ENCODE measurements at places on chromosomes 2 and 18.

GRCh38 chr2:230980468-230980867 is 15.5 kb upstream of the SPATA3 start:
- DNase-seq = no peak

- DNase-seq = no peak
These were observed 60.4 kb downstream of the BIN1 start for GRCh38 chr2:127046579-127046978.

- no peak for DNase-seq
These were observed 52.8 kb downstream of the IKZF2 start for GRCh38 chr2:213098612-213099011.

DNA sequence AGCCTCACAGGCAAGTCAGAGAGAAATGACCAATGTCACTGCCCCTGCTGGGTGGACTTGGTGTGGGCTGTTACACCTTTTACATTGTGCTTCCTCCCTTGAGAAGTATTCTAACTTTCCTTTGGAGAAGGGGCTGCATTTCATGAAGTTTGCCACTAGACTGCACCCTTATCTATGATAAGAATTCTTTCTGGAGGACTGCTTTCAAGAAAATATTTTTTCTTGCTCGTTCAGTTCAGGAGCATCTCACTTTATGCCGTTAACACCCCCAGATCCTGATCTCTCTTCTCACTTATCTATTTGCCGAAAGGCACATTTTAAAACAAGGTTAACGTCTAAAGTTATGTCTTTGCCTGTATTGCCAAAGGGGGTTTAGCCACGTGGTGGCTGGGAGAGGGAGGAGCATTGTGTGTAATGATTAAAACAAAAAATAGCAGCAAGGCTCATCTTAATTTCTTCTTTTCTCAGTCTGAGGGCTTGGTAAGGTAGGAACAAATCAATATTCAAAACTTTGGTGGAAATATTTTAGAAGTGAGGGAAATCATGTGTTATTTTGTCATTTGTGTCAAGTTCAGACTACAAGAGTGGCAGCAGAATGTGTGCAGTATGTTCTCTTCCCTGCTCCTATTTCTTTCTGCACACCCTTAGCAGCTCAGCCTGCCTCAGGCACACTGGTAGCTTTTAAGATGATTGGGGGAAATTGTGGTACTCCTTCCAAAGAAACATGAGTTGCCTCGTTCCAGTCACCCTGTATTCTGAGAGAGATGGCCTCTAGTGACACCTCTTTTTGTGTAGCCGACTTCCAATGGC is 1.6 kb upstream of the IGFBP5 start:
- peak; percentile 69 for DNase-seq

DNA sequence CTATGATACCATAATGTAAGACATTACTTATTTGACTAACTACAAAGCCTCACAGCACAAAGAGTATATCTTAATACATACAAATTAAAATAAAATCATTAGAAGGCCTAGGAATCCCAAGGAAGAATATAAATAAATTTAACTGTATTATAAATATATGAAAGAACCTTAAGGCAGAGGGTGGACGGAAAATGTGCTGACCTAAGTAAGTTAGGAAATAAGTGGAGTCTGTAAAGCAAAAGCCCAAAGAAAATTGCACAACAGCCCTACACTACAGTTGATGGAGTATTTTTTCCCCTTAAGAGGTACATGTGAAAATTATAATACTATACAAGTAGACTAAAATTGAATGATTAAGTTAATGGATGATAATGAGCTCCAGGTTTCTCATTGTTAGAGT is 710.1 kb downstream of the NR4A2 start:
- no peak for DNase-seq

DNA sequence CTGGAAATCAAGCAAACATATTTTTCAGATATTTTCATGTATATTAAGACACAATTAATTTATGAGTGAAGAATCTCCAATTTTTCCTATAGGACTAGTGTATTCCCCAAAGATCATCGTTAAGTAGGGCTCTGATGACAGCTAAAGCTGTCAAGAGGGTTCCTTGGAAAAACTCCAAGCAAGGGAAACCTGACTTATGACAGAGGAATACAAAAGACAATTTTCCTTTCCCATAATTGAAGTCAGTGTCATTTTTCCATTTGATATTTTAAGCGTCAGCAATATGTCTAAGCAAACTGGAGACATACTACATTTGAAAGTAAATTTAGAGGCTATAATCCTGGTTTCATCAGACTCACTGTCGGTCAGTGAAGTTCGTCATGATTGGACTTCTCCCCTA is 36.1 kb downstream of the RIT2 start:
- DNase-seq = no peak

DNA sequence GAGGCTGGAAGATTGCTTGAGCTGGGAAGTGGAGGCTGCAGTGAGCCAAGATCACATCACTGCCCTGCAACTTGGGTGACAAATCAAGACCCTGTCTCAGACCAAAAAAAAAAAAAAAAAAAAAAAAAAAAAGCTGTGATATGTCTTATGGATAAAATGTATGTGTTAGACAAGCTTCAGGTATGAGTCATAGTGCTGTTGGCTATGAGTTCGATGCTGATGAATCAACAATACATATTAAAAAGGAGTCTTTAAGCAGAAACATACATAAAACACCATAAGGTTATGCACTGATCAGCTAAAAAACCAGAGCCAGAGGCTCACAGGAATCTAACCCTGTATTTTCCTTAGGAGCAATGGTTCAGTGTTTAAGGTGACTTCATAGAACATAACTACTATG is 332.3 kb downstream of the NCKAP5 start:
- DNase-seq = no peak

GRCh38 chr2:152611458-152612231 is 105.6 kb downstream of the PRPF40A start:
- peak; percentile 83 for DNase-seq

DNA sequence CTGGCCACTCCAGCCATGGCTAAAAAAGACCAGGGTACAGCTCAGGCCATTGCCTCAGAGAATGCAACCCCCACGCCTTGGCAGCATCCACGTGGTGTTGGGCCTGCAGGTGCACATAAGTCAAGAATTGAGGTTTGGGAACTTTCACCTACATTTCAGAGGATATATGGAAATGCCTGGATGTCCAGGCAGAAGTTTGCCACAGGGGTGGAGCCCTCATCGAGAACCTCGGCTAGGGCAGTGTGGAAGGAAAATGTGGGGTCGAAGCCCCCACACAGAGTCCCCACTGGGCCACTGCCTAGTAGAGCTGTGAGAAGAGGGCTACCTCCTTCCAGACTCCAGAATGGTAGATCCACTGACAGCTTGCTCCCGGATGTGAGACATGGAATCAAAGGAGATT is 477.3 kb downstream of the LPIN1 start:
- DNase-seq = no peak

DNA sequence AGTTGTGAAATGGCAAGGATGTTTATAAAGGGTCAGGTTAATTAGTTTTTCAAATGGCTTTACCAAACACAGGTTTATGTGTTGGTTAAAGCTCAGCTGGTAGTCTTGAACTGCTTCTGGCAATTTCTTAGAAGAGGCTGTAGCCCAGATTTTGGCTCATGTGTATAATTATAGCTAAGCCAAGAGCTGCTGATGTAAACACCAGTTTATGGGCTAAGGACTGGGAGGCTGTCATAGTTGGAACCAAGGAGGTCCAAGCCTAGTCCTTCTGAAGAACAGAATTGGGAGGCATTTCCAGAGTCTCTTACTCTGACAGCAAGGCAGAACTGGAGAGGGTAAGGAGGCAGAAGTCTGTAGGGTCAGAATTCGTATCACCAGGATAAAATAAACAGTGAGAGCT is 25.4 kb downstream of the UBE2E3 start:
- no peak for DNase-seq

DNA sequence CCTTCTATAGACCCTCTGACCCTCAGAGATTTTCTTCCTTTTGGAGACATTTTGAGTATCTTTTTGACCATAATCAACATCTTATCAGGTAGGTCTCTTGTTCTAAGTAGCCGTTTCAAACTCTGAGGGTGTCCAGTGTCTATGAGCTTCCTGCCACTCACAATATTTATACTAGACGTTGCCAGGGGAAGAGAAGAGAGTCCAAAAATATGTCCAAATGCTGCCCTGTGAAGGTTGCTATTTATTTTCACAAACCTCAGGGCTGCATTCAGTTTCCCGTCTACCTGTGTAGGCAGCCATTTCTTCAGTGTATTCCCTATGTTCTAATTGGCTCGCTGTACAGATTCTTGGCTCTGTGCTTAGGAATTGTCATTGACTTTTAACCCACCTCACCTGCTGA is 986 bp upstream of the DSG1 start:
- DNase-seq = no peak

- no peak for DNase-seq
These were observed 7.4 kb downstream of the PPP4R3B start for GRCh38 chr2:55609938-55610578.

DNA sequence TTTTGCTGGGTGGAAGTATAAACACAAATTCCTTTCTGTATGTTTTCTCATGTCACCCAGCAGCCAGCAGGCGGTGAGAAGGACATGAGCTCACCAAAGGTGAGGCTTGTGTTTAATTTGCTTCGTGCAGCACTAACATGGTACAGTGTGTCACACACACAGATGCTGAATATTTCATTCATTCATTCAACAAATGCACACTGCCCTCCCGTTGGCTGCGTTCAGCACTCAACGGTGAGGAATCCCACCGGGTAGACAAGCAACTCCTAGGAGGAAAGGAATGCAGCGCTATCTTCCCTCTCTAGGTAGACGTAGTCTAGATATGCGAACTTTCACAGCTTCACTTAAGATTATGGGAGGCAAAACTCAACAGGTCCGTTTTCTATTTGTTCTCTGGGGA is 85.1 kb downstream of the LONRF2 start:
- no peak for DNase-seq

DNA sequence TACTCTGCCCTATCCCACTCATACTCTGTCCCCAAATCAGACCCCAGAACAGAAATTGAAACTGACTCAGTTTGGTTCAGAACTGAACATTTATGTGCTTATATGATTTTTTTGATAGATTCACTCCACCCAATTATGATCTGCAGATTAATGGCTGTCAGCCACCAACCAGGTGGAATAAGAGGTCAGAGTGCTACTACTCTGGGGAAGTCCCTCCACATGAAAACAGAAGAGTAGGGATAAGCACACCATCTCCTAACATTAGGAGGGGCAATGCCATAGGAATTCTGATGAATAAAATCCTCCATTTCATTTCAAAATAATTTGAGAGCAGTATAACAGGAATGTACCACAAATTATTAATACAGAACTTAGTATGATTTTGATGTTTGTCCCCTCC is 36.3 kb upstream of the UGP2 start:
- no peak for DNase-seq

DNA sequence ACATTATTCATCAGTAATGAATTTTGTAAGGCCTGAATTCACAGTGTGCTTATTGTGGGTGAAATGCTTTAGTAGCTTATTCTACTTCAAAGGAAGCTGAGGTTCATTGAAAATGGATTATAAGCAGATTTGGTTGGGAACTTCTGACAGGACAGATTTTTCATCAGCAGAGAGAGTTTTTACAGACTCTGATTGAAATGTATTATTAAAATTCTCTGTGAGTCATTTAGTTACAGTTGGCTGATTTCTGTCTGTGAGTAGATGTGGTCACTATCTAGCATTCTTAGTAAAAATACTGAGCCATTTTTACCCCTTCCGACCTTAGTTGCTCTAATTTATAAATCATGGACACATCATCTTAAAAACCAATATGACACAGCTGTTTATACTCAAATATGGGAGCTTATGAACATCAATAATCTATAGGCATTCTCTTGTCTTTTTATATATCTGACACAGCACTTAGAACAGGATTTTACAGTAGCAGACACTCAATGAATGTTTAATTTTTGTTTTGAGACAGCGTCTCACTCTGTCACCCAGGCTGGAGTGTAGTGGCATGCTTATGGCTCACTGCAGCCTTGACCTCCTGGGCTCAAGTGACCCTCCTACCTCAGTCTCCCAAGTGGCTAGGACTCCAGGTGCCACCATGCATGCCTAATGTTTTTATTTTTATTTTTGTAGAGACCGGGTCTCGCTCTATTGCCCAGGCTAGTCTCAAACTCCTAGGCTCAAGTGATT is 239.6 kb downstream of the BABAM2 start:
- DNase-seq = peak; percentile 57

DNA sequence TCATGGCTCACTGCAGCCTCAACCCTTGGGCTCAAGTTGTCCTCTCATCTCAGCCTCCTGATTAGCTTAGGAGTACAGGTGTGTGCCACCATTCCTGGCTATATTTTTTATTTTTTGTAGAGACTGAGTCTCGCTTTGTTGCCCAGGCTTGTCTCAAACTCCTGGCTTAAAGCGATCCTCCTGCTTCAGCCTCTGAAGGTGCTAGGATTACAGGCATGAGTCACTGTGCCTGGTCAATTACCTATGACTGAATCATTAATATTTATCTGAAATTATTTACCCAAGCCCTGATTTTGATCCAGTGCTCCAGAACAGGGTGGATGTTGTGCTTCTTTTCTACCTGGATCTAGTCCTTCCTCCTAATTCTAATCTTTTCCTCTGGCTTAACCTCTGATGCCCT is 87.8 kb downstream of the MAP2 start:
- no peak for DNase-seq

DNA sequence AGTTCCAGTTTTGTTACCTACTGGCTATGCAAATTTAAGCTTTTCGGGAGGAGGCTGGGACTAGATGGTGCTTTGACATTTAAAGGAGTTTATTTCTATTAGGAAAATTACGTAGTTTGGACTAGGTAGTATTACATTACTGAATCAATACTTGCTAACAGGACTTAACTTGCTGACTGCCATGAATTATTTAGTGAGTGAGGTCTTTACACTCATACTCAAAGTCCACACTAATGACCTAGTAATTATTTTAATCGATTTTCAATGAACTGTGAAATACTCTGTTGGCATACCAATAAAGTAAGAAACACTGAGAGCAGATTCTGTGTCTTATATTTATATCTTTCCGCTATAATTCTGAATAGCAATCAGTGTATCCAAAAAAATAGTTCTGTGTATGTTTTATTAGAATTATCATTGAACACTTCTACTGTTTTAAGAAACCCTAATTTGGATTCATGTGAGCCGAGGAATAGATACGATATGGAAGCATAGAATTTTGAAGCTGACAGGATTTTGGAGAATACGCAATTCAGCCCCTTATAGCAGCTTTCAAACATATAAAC is 55.0 kb downstream of the CHST9 start:
- DNase-seq = no peak

DNA sequence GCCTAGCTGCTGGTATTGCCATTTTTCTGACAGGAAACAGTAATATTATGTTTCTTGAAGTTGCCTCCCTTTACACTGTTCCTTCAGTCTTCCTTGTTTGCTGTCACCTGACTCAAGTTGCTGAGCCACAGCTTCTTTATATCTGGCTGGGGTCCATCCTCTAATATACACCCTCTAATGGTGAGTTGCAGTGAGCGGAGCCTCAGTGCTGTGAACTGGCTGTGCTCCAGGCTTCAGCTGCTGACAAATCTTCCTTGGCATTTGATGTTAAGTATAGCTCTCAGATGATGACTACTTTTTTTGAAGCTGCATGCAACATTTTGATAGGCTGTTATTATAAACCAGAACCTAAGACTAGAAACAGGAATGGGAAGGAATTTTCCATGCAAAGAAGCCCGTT is 366.7 kb downstream of the NUP35 start:
- peak; percentile 70 for DNase-seq

DNA sequence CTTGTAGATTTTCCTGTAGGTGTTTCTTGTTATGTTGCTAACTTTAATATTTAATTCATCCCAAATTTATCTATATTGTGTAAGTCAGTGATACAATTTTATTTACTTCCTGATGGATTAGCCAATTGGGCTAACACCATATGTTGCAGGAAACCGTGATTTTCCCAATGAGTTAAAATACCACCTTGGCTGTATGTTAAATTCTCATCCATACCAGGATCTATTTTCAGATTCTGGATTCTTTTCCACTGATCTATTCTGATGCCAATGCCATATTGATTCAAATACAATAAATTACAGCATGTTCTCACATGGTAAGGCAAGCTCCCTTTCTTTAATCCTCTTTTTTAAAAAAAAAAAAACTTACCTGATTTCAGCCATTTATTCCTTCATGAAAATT is 85.8 kb upstream of the DNAJC10 start:
- DNase-seq = no peak

All from astrocyte of the spinal cord (primary cell).